Foreskin fibroblast (primary cell): ENCODE measurements at places on chromosomes 1 and 21.

DNA sequence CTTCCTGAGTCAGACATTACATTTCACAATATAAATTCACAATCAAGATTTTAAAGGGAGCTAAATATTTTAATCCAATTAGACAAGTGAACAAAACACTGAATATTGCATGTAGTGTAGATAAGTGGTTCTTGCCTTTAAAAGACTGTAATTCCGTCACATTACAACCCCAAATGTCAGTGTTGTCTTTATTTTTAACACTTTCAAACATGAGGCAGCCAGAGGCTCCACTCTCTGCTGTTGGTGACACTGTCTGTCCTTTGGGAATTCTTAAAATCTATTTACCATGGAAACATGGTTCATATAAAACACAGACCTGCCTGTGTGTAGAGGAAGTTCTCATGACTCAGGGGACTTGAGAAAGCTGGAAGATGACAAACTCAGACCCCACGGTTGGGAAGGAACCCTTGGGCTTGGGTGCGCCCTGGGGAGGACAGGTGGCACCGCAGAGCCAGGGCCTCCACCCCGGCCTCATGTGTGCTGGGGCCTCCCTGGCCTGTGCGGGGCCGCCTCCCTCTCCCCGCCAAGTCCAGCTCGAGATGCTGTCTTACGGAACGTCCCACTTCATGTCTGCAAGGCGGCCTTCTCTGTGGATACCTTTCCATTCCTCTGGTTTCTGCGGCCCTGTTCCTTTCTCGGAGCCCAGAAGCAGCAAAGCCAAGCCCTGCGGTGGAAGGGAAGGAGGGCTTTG, 239.0 kb downstream of the SDCCAG8 start:
- peak; percentile 31 for DNase-seq

DNA sequence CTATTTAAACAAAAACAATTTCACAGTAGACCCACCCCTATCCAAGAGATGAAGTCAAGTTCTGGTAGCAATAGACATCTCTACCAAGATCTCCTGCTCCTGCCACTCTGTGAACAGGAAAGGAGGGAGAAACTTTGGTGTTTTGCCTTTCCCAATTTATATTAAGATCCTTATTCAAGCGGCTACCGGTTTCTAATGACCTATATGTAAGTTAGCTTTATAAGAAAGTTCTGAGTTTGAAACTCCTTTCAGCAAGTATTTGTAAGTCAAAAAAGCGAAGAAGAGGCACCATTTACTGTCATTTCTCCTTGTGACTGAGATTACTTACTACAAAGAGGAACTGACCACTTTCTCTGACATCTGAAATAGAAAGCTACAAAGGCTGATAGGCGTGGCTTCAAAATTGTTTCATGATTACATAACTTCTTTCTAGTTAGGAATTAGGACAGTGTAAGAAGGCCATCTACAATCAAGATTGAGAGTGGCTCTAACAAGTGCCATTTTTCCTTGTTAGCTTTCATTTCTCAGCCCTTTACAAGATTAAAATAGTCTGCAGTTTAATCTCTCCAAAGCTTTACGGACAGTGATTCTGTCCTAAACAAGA, at the start of gene MNDA:
MNDA (plus strand) TSS at position 448 of the 604 bp plus-strand sequence. CDS start 10,803 bp downstream, outside the sequence.
- no peak for DNase-seq

GRCh38 chr1:107198561-107198960, 57.7 kb downstream of the NTNG1 start:
- no peak for DNase-seq

DNA sequence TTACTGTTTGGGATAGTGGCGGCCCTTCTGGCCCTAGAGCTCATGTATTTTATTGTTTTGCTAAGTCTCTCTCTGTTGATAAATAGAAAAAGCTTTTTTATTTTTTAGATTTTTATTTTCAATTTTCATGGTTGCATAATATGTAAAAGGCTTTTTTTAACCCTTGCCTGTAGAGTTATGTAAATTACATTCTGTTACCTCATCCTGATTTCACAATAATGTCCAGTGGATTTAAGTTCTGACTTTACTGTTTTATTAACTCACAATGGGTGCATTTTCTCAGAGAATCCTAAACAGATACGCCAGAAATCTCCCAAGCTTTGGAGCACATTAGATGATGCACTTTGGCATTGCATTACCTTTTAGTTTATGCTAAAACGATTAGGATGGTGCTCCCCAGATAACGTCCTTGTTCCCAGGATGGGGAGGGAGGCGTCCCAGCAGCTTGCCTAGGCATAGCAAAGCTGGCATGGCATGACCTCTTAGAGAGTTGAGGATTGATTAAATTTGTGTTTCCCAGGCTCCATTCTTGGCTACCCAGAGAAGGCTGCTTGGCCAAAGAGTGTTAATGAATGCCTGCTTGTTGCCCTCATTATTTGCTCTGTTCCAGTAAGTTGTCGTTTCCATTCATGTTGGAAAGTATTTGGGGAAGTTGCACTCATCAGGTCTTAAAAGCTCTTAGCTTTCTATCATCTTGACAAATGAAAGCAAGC, 17.1 kb downstream of the UTP25 start:
- no peak for DNase-seq

DNA sequence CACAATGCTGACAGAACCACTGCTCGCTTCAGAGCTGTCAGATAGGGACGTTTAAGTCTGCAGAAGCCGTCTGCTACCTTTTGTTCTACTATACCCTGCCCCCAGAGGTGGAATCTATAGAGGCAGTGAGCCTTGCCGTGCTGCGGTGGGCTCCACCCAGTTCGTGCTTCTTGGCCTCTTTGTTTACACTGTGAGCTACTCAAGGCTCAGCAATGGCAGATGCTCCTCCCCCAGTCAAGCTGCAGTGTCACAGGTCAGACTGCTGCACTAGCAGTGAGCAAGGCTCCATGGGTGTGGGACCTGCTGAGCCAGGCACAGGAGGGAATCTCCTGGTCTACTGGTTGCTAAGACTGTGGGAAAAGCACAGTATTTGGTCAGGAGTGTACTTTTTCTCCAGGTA, 47.1 kb downstream of the LEPR start:
- DNase-seq, result no peak

DNA sequence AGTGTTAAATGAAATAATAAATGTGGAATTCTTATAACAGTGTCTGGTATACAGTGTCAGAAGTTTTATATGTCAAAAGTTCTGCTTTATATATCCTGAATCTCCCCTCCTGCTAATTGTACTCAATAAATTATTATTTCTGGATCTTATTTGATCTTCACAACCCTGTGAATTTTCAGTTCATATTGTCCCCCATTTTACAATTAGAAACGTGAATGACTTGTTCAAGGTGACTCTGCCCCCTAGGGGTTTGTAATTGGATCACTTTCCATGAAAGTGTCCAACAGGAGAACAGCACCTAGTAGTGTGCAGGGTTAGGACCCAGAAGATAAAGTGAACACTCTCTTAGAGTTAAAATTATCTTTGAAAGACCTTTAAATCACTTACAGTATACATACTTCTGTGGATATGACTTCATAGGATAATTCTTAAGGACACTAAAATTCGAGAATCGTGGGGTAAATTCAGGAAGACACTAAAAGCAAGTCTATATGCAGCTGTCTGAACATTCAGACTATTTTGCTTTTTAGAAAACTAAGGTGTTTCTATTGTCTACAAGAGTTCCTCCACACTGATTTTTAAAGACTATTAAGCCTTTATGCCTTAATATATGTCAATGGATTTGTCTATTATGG, 4.5 kb upstream of the DDR2 start:
- no peak for DNase-seq

GRCh38 chr1:53892911-53893310, 1.1 kb upstream of the DIO1 start:
- DNase-seq, result no peak

- DNase-seq, result no peak
Measured at GRCh38 chr1:153938996-153939395, 7.5 kb downstream of the DENND4B start.

DNA sequence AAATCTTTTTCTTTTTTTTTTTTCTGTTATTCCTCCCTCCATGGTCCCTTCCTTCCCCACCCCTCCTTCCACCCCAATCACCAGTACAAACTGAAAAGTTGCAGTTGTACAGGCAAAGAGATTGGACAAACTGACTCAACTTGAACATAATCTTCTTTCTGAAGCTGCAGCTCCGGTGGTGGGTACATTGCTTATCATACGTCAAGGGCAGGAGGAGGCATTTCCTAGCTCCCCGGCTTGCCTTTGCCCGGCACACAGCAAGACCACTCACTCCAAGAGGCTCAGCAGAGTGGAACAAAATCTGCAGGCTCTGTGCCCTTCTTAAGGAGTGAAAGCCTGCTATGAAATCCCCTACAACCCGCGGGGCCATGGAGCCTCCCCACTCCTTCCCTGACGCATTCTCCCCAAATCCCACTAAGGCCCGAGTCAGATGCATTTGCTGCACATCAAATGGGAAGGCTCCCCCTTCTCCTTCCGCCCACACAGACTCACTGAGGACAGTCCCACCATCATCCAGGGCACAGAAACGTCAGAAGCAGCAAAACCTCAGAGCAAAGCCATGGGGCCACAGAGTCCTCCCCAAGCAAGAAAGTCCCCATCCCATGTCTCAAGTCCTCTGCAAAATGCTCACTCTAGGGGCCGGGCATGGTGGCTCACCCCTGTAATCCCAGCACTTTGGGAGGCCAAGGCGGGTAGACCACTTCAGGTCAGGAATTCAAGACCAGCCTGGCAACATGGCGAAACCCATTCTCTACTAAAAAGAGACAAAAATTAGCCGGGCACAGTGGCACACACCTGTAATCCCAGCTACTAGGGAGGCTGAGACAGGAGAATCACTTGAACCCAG, 45.9 kb downstream of the SYF2 start:
- no peak for DNase-seq

GRCh38 chr1:107477233-107477632, 336.4 kb downstream of the NTNG1 start:
- no peak for DNase-seq

- DNase-seq, result no peak
Measured at GRCh38 chr1:6257541-6258069, 3.3 kb downstream of the GPR153 start.
